ENCODE measurements at places on chromosomes 7 and 10.

DNA sequence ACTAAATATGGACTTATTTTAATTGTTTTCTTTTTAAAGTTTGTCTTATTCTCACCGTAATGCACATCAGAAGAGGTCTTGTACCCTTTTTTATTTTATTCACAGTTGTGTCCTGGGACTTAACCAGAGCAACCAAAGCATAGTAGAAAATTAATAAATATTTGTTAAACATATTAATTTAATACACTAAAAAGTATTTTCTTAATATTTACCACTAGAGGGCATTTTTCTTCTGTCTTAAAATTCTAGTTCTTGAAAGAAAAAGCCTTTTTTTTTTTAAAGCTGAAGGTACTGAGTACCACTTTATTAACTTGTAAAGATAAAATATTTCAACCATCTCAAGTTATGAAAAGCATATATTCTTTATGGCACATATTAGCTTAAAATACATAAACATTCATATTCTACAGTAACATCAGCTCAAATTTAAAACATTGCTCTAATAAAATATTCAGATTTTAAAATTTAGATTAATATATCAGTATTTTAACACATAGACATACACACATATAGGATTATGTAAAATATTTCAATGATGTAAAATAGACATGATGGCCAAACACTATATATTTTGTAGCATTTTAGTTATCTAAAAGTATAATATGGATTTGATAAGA, 260.4 kb downstream of the SEMA3A start:
- peak; percentile 24 for DNase-seq

DNA sequence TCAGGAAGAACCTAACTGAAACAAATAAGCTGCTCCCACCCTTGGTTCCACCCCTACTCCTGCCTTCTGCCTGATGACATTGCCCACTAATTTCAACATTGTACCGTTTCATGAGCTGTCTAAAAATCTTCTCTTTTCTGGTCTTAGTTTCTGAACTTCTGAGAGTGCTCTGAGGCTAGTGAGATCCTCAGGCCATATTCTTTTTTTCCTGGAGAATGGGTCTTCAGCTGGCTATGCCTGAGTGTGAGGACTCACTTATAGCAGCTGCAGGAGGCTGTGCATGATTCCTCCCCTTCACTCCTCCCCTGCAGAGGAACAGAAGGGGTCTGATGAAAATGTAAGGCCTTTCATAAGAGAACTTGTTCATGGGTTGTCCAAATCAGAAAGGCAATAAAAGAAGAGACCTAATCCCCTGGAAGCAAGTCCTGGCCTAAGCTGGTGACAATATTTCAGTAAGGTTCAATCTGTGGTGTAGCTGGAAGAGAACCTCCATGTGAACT, 11.1 kb downstream of the HOXA4 start:
- DNase-seq, result no peak

GRCh38 chr7:117036053-117036669, 82.9 kb downstream of the ST7 start:
- no peak for DNase-seq

GRCh38 chr10:90462749-90463470, 394.9 kb downstream of the HTR7 start:
- no peak for DNase-seq

GRCh38 chr7:18013936-18014335, 13.7 kb downstream of the PRPS1L1 start:
- no peak for DNase-seq

GRCh38 chr7:17380736-17381662, 82.5 kb downstream of the AHR start:
- DNase-seq, result no peak

DNA sequence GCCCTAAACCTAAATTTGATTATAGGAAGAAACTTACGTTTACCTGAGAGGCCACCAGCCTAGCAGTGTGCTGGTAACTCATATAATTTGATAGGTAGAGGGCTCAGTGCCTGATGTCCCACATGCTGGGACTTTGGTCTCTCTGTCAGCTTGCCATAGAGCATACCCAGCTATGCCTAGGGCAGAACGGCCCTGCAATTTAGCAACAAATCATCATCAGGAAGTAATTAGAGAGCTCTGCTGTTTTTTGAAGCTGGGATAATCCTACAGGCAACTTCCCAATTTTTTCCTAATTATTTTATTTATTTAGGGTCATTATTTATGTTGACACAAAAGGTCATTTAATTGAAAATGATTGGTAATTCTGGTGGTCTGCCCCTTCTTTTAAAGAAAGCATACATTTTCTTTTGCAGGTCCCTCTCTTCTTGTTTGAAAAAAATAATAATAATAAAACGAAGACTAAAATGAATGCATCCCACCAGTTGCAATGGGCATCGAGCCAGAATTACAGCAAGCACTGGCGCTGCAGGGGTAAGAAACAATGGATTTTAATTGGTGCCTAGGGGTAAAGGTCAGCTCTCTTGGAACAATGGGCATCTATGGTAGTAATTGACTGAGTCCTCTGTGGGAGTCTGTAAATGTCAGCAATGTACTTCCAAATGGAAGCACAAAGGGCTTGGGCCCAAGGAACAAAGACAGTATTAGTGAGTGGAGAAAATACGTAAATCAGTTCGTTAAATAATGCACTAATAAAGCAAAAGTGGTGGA, 348.0 kb downstream of the SORCS1 start:
- no peak for DNase-seq

DNA sequence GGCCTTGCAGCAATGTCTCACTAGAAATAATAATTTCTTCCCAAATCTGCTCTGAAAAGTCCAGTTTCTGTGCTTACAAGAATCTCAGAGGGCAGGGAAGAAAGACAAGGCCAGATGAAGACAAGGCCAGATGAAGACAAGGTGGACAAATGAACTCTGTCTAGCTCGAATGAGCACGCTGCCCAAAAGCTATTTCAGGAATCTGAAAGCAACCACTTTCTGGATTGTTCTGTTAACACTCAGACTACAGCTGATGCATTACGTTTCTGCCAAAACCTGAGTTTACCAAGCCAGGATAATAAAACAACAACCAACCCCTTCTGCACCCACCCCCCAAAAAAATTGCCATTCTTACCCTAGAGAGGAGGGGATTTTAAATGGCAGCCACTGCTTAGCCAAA, 1073.6 kb downstream of the SORCS3 start:
- DNase-seq, result no peak

DNA sequence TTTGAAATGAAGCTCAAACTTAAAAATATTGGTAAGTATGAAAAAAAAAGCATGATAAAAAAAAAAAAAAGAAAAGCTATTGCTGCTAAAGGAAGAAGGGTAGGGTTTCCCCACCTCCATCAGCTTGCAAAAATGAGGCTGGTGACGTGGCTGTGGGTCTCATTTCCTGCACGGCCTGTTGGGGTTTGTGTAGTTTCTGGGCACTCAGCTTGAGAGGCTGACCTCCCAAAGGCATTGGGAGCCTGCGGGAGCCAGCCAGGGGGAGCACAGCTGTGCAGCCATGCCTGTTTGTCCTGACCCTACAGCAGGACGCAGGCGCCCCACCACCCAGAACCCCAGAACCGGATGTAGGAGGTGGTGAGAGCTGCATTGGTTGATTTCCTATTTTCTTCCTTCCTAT, 48.8 kb upstream of the CARD11 start:
- DNase-seq, result peak; percentile 58

GRCh38 chr7:110144599-110144998, 946.3 kb upstream of the LRRN3 start:
- DNase-seq, result no peak

GRCh38 chr7:120724955-120725354, 133.0 kb downstream of the TSPAN12 start:
- DNase-seq, result no peak

DNA sequence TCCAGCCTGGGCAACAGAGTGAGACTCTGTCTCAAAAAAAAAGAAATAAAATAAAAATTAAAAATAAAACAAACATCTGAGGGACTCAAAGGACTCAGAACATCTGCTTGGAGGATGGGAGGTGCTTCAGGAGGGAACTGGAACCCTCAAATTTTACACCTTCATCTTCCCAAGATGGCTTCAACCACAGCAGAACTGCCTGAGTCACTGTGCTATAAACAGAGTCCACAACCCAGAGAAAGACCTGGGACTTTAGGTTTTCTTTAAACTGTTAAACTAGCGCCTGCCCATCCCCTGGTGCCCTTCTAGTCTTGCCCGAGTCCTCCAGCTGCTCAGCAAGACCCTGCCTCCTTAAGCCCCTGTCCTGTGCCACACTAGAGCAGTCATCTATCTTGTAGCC, 40.8 kb downstream of the RGS10 start:
- no peak for DNase-seq

GRCh38 chr7:146670532-146670931, 553.9 kb downstream of the CNTNAP2 start:
- DNase-seq, result no peak

DNA sequence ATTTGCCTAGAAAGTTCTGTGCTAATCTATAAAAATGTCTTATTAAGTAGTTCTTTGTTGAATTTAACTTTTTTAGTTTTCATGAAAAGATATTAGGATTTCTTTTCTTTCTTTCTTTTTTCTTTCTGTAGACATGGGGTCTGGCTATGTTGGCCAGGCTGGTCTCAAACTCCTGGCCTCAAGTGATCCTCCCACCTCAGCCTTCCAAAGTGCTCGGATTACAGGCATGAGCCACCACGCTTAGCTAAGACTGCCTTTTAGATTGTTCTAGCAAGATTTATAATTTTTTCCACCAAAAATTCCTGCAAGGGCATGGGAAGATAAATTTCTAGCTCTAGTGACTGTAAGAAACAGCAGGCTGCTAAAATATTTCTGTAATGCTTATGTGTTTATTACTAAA, 140.5 kb downstream of the WDR37 start:
- DNase-seq, result no peak

Measured in Kasumi-1 (cell line).